ENCODE measurements at places on chromosomes 5 and 9.

DNA sequence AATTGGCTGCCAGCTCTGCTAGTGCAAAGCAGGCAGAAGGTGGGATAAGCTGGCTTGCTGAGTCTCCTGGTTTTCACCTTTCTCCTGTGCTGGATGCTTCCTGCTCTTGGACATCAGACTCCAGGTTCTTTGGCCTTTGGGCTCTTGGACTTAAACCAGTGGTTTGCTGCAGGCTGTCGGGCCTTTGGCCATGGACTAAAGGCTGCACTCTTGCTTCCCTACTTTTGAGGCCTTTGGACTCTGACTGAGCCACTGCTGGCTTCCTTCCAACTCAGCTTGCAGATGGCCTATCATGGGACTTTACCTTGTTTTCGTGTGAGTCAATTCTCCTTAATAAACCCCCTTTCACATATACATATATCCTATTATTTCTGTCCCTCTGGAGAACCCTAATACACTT lies 1293.9 kb upstream of the CDH6 start:
- DNase-seq, result no peak

DNA sequence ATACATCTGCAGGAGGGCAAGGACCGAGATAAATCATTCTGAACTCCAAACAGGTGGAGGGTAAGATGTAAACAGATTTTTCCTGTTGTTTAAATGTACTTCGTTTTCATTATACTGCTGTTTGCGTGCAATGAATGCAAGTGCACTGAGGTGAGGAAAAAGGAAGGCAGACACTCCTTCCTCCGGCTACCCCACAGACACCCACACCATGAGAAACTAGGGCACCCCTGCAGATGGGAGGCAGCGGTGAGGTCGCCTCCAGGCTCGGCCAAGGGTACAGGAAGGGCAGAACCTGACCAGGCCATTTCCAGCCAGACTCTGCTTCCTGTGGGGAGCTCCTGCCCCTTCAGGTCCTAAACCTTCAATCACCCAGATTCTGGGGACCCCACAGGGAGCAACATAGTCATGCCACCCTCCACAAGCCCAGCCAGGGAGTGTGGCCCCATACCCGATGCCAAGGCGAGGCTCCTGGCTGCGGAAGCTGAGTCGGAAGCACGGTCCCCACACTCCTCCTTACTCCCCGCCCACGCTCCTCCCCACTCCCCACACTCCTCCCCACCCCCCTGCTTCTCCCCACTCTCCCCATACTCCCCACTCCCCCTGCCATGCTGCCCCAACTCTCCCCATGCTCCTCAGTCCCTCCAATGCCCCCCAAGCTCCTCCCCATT lies 37.1 kb downstream of the VAV2 start:
- no peak for DNase-seq

GRCh38 chr9:123339666-123340510 lies 16.1 kb upstream of the CRB2 start:
- DNase-seq, result no peak

DNA sequence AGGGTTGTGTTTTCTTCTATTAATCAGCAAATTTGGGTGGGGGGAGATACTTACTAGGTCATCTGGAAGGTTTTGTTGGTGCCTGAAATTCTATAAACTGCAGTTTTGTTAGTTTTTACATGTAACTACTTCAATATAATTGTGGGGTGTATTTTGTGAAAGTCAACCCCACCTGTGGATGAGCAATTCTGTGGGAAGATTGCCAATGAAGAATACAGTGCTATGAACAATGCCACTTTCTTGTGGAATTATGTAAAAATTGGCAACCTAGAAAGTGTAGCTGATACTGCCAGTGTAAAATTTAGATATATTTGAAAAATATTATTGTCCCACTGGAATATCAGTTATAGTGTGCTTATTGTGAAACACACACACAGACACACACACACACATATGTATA lies 80.7 kb downstream of the VCAN start:
- DNase-seq, result no peak

DNA sequence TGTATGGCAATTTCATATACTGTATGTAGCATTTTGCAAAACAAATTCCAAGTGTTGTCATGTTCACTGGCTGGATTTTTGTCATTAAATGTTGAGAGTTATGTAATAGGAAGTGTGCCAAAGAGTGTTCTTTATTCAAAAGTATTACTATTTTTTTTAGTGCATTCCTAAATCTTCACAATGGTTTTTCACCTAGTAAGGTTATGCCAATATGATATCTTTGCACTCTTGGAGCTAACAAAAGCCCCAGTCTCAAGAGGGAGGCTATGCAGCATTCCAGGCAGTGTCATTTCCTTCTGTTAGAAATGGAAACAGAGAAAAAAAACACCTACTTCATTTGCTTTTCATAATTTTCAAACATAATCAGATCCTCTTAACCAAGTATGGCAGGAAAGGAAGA lies 5.1 kb upstream of the SSBP2 start:
- no peak for DNase-seq

DNA sequence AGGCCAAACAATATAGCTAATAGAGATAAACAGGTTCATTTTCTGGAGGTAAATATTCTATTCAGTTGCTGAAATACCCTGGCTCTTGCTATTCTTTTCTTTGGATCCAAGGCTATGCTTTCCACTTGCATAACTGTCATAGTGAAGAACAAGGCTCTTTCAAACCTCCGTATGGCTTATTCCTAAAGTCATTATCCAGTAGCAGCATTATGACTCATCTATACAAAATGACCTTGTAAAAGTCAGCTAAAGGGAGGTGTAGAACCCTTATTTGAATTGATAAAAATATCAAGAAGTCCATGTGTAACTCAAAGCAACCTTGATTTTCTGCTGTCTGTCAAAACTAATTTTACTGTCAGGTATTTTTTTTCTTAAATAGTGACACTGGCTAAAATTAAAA lies 447.8 kb downstream of the PLK2 start:
- no peak for DNase-seq
